ENCODE measurements at places on chromosomes 16 and 17.

DNA sequence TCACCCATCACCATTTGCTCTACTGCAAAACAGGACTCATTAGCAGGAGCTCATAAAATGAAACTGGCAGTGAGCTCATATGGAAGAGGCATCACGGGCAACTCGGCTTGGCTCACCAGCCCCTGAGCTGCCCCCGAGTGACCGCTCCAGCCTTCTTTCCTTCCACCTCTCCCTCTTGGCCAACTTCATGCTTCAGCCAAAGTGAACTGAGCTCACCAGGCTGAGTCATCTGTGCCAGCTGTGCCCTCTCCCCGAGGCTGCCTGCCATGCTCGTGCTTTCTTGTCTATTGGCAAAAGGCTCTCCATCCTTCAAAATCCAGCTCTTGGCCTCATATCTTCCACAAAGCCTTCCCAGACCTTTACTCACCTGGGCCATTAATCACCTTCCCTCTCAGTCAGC, 391.4 kb downstream of the WWOX start:
- peak; percentile 64 for DNase-seq
- H3K36me3 ChIP-seq = no peaks in the 10 kb centered on the region
- peaks cover 4% of the 10 kb centered on the region for H3K4me1 ChIP-seq
- H3K27ac ChIP-seq = no peak overlapping the region

DNA sequence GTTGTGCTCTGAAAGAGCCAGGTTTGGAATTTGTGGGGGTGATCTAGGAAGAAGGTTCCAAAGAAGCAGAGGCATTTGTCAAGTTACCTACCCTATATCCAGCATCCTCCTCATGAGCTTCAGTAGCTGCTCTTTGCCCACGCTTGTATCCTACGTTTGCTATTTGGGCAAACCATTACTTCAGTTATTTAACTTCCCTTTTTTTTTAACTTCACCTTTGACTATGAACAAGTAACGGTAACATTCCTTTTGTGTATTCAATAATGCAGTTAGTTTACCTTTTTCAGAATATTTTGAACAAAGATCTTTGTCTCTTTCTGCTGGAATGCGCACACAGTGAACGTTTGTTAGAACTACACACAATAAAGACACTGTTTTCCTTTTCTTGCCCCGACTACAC, 41.5 kb downstream of the CYB5B start:
- no peak overlapping the region for H3K4me3 ChIP-seq
- DNase-seq = no peak
- no peaks in the 10 kb centered on the region for H3K27me3 ChIP-seq
- peaks cover 13% of the 10 kb centered on the region for H3K36me3 ChIP-seq
- H3K27ac ChIP-seq = no peak overlapping the region
- no peaks in the 10 kb centered on the region for H3K4me1 ChIP-seq

DNA sequence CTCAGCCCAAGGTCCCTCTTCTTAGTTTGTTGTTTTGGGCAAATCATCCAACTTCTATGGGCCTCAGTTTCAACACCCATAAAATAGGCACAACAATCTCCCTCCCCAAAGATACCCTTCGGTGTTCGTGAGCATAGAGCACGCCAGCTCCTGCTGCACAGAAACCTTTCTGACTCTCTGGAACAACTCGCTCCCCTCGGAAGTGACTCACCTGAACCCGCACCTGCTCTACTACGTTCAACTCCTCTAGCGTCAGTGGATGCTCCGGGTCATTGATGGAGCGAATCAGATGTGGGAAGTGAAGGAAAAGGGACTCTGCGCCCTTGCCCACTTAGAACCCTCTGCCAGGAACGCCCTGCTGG, 445 bp downstream of the CIAO2B start:
- peak overlapping the region; percentile 95 for H3K27ac ChIP-seq
- H3K27me3 ChIP-seq = no peaks in the 10 kb centered on the region
- DNase-seq = no peak
- peaks cover 24% of the 10 kb centered on the region for H3K4me1 ChIP-seq

GRCh38 chr16:66927918-66928649, 2.7 kb upstream of the RRAD start:
- no peak overlapping the region for H3K4me3 ChIP-seq
- no peaks in the 10 kb centered on the region for H3K36me3 ChIP-seq
- DNase-seq = no peak
- H3K27ac ChIP-seq = peak overlapping the region; percentile 84
- H3K4me1 ChIP-seq = peaks cover 40% of the 10 kb centered on the region

GRCh38 chr17:77462090-77462489, 321.3 kb downstream of the SEC14L1 start:
- H3K4me3 ChIP-seq = no peak overlapping the region
- no peak overlapping the region for H3K27ac ChIP-seq
- H3K27me3 ChIP-seq = no peaks in the 10 kb centered on the region
- H3K4me1 ChIP-seq = no peaks in the 10 kb centered on the region
- DNase-seq = no peak
- no peaks in the 10 kb centered on the region for H3K36me3 ChIP-seq

GRCh38 chr16:69796285-69797118, 34.4 kb downstream of the WWP2 start:
- H3K4me3 ChIP-seq = peak overlapping the region; percentile 46
- no peaks in the 10 kb centered on the region for H3K4me1 ChIP-seq
- no peak for DNase-seq
- no peak overlapping the region for H3K27ac ChIP-seq
- H3K36me3 ChIP-seq = peaks cover 17% of the 10 kb centered on the region

DNA sequence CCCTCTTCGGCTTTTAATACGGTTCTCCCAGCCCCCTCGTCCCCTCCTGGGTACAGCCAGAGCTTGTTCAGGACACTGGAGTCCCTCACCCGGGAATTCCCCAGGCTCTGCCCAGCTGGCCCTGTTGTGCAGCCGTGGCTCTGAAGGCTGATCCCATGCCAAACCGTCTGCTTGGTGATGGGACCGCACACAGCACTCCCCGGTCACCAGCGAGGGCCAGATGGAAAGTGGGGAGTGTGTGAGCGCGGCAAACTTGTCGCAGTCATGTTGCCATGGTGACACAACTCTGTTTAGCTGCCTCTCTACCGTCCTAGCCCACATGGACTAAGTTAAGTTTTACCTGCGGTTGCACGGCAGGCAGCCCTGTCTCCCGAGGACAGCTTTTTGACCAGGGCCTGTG, 107.9 kb downstream of the RAP1GAP2 start:
- H3K27me3 ChIP-seq = no peaks in the 10 kb centered on the region
- H3K36me3 ChIP-seq = no peaks in the 10 kb centered on the region
- no peak overlapping the region for H3K27ac ChIP-seq
- DNase-seq = no peak
- no peak overlapping the region for H3K4me3 ChIP-seq
- no peaks in the 10 kb centered on the region for H3K4me1 ChIP-seq

DNA sequence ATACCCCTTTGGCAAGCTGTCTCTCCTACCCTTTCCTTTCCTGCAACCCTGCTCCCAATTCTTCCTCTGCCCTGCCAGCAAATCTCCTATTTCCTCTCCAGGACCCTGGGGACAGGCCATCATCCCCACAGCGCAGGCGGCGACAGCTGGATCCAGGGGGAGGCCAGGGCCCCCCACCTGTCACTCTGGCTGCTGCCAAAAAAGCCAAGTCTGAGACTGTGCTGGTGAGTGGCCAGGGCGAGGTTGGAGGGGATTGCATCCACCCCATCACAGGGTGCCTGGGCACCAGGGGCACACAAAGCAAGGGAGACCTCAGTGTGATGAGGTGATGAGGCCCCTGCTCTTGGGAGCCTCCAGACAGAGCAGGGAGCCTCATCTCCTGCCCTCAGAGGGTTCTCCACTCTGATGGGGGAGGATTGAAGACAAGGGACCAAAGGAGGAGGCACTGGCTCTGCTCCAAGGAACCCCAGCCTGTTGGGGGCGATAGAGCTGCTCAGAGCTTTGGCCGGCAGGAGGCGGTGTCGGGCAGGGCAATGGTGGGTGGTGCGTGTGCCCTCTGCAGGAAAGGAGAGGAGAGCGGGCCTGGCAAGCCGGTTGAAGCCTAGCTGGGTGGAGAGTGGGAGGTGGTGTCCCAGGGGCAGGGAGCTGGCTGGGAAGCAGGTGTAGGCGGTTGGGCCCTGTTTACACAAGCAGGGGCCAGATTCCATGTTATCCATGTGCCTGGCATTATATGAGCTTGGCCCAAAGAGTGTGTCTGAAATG, 15.6 kb upstream of the PDK2 start:
- no peak for DNase-seq
- peak overlapping the region; percentile 68 for H3K27ac ChIP-seq
- H3K4me1 ChIP-seq = peaks cover 7% of the 10 kb centered on the region

GRCh38 chr16:49559242-49559641, 185.6 kb downstream of the C16orf78 start:
- H3K27ac ChIP-seq = no peak overlapping the region
- DNase-seq = no peak
- H3K36me3 ChIP-seq = no peaks in the 10 kb centered on the region
- H3K27me3 ChIP-seq = no peaks in the 10 kb centered on the region
- H3K4me1 ChIP-seq = no peaks in the 10 kb centered on the region

DNA sequence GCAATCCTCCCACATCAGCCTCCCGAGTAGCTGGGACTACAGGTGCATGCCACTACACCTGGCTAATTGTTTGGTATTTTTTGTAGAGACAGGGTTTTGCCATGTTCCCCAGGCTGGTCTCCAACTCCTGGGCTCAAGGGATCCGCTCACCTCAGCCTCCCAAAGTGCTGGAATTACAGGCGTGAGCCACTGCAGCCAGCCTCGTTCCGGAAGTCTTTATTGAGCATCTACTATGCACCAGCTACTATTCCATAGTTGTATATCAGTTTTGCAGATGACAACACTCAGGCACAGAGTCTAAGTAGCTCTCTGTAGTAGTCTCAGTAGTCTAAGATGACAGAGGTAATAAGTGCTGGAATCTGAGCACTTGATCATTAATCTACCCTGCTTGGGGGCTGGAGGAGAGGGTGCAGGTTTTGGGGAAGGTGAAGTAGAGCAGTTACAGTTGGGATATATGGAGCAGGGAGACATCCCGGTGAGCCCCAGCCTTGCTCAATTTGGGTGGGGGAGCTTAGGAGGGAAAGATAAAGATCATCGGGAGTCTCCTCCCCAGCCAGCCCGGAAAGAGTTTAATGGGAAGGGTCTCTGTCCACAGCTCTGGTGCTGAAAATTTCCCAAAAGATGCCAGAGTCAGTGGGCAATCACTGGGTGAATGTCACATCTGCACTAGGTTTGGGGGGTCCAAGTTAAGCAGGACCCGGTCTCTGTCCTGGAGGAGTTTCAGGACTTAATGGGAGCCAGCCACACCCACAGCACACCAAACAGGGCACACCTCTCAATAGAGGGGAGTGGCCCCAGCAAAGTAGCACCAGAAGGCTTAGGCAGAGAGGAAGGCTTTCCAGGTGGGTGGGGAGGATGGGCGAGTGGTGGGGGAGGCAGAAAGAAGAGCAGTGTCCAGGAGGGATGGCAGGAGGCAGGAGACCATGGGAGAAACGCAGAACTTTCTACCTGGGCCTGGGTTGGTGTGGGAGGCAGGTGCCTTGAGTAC, 1.7 kb downstream of the OTOP3 start:
- no peak for DNase-seq
- H3K36me3 ChIP-seq = no peaks in the 10 kb centered on the region
- H3K27me3 ChIP-seq = peaks cover 19% of the 10 kb centered on the region

GRCh38 chr17:48127371-48128051, 19.9 kb downstream of the SNX11 start:
- H3K27ac ChIP-seq = no peak overlapping the region
- no peak for DNase-seq
- no peak overlapping the region for H3K4me3 ChIP-seq
- H3K4me1 ChIP-seq = no peaks in the 10 kb centered on the region
- H3K27me3 ChIP-seq = no peaks in the 10 kb centered on the region

GRCh38 chr17:70345061-70345460, 175.7 kb downstream of the KCNJ2 start:
- H3K27ac ChIP-seq = no peak overlapping the region
- no peak overlapping the region for H3K4me3 ChIP-seq
- DNase-seq = no peak
- H3K36me3 ChIP-seq = no peaks in the 10 kb centered on the region
- no peaks in the 10 kb centered on the region for H3K4me1 ChIP-seq
- no peaks in the 10 kb centered on the region for H3K27me3 ChIP-seq

DNA sequence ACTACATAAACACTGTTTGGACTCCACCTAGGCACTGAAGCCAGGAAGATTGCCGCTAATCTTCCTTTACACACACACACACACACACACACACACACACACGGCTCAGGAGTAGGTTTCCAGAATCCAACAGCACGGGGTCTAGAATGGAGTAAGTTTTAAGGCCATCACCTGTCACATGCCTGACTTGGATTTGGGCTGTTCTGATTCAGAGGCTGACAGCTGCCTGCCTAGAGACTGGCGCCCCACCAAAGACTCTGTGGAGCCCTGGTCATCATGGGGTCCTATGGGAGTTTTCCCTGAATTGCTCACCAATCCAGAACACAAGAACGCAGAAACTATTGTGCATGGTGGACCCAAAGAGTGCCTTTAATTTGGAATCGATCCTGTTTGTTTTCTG, 10.9 kb downstream of the CDRT4 start:
- no peaks in the 10 kb centered on the region for H3K27me3 ChIP-seq
- peak overlapping the region; percentile 82 for H3K27ac ChIP-seq
- H3K4me1 ChIP-seq = peaks cover 19% of the 10 kb centered on the region
- no peak overlapping the region for H3K4me3 ChIP-seq
- H3K36me3 ChIP-seq = peaks cover 10% of the 10 kb centered on the region
- no peak for DNase-seq

DNA sequence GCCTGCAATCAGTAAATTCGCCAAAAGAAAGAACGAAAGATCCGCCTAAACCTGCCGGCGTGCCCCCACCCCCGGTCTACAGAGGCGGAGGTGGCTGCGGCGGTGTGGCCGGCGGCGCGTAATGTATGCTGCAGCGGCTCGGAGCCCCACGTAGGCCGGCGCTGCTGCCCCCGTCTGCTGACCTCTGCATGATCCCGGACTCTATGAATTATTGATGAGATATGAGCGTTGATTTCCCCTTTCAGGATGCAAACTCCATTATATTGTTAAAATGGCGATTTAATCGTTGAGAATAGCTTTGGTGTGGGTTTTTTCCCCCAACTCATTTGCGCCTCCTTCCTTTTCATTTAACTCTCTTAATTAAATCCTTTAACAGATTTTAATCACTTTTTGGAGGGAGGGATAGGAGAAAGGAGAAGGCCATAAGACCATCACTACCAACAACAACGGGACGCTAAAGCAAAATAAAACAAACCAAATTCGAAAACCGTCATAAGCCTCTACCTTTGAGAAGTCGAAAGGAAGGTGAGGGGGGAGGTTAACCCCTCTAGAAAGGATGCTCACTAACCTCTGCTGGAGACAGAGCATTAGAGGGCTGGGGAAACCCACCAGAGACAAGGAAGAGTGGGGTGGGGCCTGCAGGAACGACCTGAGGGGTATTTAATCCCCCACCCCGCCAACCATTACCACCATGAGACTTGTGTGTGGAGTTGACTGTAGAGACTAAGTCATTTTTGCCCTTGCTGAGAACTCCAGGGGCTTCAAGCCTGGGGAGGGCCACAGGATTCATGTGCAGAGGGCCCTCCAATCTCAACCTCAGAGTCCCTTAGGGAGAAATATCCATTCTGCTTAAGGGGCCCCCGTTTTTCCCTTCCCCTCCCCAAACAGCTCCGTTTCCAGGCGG, 3.4 kb downstream of the HOXB3 start:
- peak overlapping the region; percentile 96 for H3K27ac ChIP-seq
- peak overlapping the region; percentile 72 for H3K4me3 ChIP-seq
- no peaks in the 10 kb centered on the region for H3K36me3 ChIP-seq
- no peaks in the 10 kb centered on the region for H3K27me3 ChIP-seq
- no peak for DNase-seq

GRCh38 chr17:73787076-73788059, 143.1 kb upstream of the SDK2 start:
- H3K4me1 ChIP-seq = no peaks in the 10 kb centered on the region
- H3K36me3 ChIP-seq = no peaks in the 10 kb centered on the region
- H3K4me3 ChIP-seq = no peak overlapping the region
